ENCODE measurements at places on chromosomes 6 and 20. TPM values are rescaled to one million over a fixed set of nuclear protein-coding genes. Genes with fewer than 3 reads are reported as not detected.

DNA sequence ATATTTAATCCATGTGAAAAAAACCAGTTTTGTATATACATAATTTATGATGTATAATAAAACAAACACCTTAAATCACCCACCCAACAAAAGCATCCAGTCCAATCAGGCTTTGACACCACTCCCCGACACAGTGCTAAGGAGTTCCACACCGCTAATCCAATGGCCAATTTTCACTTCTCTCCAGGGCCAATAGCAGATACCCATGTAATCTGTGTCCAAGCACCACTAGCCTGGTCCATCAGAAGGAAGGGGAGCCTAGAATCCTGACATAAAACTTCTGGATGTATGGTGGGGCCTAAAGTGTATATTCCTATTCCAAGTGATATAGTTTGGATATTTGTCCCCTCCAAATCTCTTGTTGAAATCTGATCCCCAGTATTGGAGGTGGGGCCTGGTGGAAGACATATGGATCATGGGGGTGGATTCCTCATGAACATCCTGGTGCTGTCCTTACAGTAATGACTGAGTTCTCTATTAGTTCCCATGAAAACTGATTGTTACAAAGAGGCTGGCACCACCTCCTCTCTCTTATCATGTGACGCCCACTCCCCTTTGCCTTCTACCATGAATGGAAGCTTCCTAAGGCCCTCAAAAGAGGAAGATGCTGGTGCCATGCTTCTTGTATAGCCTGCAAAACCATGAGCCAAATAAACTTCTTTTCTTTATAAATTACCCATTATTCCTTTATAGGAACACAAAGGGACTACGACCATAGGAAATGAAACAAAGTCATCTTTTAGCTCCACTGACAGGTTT is 20.8 kb downstream of the RALGAPA2 start:
- no peak overlapping the region for H3K27ac ChIP-seq
- peaks cover 27% of the 10 kb centered on the region for H3K4me1 ChIP-seq
- H3K36me3 ChIP-seq = no peaks in the 10 kb centered on the region
- no peaks in the 10 kb centered on the region for H3K27me3 ChIP-seq
- DNase-seq = no peak

The HLA-DPB1 gene
- 77.4 TPM for total RNA-seq

The IP6K3 gene
- total RNA-seq = not detected

The PCMT1 gene
- total RNA-seq = 32.9 TPM

- H3K4me3 ChIP-seq = no peak overlapping the region
- H3K4me1 ChIP-seq = peaks cover 2% of the 10 kb centered on the region
- H3K36me3 ChIP-seq = peaks cover 8% of the 10 kb centered on the region
- peak overlapping the region; percentile 47 for H3K27ac ChIP-seq
Observed at GRCh38 chr20:59903621-59904020, 29.8 kb downstream of the SYCP2 start.
